AG09319 (cell line): ENCODE measurements at places on chromosomes 3 and 15.

DNA sequence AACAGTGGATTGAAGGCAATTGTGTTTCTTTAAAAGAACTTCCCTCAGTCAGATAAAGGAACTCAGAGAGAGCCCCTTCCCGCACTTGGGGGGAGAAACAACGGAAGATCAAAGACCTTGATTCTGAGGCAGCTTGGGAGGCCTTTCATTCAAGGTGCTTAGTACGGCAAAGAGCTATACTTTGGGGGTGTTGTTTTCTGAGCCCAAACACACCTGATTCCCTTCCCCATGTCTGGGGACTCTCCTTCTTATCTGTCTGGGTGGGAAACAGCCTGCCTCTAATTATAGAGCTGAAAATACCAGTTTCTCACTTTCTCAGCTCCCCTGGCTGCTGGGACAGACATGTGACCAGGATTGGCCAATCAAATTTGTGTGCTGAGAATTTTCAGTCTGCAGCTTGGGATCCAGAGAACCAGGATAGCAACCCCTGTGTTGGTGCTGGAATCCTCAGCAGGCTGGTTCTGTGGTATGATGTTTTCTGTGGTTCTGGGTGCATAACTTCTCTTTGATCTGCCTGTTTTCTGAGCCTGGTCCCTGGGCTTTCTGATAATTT lies 19.4 kb upstream of the IQCF6 start:
- DNase-seq, result no peak

DNA sequence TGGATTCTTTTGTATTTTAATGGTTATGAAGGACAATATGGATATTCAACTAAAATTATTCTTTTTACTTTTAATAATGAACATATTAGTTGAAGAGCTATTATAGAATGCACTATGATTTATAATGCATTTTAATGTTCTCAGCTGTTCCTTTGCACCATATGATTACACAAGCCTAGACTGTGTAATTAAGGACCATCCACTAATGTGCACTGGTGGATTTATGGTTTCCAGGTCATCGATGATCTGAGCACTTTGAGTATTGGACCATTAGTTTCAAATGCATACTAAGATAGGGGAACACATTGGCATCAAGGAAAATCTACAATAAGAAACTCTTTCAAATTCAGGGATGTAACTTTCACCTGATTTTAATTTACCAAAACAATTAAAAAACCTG lies 16.8 kb downstream of the LRRN1 start:
- DNase-seq, result no peak

DNA sequence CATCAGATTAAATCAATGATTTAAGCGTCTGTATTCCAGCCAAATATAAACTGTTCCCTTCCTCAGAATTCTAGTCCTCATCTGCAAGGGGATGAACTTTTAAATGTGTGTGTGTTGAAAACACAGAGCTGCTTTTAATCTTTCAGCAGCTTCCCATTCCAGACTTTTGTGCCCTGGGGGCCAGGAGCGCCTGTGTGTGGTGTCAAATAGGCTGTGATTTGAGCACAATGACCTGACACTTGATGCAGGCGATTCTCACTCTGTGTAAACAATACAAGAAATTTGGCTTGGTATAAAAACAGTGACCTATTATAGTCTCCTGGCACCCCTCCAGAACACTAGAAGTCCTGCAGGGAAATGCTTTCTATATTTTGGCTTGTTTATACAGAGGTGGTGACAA lies 274.6 kb upstream of the ROPN1 start:
- DNase-seq, result peak; percentile 5

- DNase-seq, result no peak
These were observed 64.6 kb downstream of the MYO5A start for GRCh38 chr15:52464040-52464439.

DNA sequence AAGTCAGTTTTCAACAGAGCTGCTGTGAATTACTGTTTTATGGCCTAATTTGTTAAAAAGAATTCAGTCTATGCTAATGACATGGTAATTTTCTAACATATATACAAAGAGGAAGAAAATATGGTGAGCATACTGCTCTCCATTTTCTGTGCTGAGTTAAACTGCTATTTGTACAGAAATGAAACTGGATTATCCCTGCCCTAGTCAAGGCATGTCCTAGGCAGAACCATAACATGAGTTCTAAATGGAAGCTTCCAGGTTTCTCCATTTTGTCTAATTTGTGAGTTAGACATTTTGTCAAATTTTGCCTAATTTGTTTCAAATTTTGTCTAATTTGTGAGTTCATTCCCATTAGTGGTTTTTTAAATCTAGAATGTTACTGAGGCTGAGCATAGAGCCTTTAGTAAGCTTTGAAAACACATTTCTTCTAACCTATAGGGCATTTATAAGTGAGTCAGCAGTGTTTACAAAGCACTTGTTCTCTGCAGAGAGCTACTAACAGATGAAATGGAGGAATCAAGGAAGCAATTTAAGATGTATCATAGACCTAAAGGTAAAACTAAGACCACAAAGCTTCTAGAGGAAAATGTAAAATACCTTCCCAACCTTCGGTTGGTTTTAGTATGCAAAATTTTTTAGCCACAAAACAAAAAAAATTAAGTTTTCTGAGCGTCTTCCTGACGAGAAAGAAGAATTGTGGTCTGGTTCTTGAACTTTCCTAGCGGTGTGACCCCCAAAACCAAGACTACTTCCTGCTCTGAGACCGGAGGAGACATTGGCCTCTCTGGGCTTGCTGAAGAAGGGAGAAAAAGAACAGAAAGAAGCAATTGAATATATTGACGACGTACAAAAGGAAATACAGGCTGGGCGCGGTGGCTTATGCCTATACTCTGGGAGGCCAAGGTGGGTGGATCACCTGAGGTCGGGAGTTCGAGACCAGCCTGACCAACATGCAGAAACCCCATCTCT lies 9.8 kb downstream of the P2RY14 start:
- DNase-seq, result no peak

DNA sequence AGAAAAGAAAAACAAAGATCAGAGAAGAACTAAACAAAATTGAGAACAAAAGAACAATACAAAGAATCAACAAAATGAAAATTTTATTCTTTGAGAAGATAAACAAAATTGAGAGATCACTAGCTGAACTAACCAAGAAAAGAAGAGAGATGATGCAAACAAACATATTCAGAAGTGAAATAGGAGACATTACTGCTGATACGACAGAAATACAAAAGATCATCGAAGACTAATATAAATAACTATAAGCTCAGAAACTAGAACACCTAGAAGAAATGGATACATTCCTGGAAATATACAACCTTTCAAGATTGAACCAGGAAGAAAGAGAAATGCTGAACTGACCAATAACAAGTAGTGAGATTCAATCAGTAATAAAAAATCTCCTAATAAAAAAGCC lies 533.1 kb upstream of the PPP2R3A start:
- no peak for DNase-seq

GRCh38 chr15:96207377-96208006 lies 123.0 kb upstream of the NR2F2 start:
- no peak for DNase-seq

DNA sequence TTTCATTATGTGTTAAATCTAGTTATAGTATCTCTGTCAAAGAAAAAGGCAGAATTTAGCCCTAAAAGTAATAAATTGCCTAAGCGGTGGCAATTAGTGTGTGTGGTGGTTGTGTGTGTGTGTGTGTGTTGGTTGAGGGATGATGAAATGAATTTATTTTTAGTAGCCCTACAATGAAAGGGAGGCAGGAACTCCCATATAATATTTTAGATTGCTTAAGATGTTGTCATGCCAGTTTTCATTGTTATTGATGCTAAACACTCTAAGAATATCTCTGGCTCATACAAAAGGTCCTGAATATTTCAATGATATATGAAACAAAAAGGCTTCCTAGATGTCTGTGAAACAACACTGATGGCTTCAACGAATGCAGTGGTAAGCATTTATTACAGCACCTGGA lies 140.6 kb upstream of the TBC1D5 start:
- no peak for DNase-seq

- DNase-seq, result no peak
These were observed 55.2 kb upstream of the ACAN start for GRCh38 chr15:88748081-88748480.

DNA sequence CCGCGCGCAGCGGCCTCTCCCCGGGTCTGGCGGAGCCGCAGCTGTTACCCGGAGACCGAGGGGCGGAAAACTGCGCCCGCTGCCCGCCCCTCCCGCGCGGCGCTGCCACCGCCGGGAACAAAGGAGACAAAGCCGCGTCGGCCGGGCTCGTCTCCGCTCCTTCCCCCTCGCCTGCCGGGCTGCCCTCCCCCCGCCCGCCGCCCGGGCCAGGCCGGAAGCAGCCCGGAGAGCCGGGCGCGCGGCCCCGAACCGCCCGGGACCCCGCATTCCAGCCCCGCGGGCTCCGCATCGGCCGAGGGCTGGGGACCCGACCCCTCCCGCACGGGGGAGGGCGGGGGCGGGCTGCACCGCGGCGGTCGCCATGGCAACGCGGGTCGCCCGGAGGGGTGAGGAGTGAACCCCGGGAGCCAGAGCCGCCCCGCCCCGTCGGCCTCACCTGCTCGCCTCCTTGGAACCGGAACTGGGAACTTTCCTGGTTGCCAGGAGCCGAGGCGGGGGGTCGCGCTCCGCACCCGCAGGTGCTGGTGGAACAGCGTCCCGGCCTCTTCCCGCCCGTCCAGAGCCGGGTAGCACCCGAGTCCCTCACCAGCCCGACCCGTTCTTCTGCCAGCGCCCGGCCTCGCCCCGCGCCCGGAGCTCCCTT lies 448 bp downstream of the PLXNB1 start:
- DNase-seq, result no peak

DNA sequence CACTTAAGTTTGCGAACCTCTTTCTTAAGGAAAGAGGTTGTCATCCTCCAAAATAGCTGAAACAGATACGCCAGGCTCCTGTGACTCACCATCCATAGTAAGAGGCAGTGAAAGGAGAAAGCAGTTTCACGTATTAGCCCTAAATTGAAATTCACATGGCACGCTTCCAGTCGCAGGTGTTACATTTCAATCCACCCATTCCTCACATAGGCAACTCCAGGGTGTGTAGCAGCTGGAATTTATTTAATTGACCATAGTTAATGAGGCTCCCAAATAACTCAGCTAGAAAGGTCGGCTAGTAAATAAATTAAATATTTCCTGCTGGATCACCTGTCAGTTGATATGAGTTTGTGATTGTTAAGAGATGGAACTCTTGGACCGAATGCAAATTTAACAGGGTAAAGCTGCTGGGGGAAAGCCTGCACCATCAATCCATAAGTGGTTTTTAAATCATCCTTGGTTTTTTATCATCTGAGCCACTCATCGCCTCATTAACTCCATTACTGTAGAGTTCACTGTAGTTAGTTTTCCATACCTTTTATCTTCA lies 19.6 kb downstream of the NSUN3 start:
- no peak for DNase-seq

DNA sequence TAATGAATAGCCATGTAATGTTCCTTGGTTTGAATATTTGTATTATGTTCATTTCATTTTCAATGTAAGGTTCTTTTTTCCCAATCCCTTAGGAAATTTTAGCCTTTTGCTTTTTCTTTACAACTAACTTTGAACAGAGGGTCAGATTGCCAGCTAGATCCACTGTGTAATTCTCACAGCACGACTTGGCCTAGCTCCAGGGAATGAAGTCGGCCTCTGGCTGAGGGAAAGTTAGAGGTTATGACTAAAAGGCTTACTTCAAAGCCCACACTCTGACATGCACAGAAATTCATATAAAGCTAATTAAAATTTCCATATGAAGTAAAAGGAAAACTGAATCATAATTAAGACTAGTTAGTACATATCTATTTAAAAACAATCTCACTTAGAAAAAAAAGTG lies 38.7 kb downstream of the ROBO1 start:
- DNase-seq, result no peak

DNA sequence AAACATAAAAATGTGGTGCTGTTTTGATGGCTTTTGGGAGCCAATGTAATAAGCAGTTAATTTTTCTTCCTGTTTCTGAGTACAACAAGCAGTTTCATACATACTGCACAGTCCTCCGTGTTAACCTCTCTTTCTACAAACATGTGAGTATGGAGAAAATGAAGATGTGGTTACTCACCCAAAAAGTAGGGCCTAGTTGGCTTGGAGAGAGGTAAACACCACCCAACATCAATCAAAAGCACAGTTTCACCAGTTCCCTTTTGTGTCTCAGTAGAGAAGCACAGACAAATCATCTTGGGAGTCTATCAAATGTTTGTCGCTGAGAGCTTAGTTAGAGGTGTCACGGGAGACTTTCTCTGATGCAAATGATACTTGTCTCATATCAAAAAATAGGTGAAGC lies 320.2 kb downstream of the UNC13C start:
- DNase-seq, result no peak

DNA sequence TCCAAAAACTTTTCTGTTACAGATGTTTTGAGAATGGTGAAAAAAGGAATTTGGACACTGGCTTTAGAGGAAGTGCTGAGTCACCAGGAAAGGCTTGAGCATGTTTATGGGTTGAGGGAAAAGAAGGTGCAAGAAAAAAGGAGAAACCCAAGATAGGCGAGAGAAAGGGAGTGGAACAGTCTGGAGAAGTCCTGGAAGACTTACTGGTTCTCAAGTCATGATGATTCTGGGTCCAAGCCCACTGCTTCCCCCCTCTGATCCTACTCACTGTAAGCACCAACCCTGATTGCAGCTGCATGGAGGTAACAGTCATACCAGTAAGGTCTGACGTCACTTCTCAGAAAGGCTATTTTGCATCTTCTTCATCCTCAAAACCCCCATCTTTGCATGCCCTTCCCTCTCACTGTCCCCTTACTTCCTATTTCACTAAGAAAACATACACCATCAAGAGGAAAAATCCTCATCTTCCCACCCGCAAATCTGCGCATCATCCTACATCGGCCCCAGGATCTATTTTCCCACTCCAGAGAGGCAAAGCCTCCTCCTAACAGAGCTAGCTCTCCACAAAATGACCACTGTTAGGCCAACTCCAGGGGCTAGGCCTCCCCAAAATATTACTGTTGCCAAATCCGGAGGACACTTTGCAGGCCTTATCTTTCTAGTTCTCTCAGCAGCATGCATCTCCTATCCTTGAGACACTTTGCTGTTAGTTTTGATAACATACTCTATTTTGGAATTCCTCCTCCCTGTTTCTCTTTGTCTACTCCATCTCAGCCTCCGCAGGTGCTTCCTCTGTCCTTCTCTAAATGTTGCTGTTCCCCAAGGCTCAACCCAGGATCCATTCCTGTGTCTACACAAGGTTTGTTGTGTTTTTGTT lies 3.2 kb upstream of the ATP13A3 start:
- DNase-seq, result no peak

DNA sequence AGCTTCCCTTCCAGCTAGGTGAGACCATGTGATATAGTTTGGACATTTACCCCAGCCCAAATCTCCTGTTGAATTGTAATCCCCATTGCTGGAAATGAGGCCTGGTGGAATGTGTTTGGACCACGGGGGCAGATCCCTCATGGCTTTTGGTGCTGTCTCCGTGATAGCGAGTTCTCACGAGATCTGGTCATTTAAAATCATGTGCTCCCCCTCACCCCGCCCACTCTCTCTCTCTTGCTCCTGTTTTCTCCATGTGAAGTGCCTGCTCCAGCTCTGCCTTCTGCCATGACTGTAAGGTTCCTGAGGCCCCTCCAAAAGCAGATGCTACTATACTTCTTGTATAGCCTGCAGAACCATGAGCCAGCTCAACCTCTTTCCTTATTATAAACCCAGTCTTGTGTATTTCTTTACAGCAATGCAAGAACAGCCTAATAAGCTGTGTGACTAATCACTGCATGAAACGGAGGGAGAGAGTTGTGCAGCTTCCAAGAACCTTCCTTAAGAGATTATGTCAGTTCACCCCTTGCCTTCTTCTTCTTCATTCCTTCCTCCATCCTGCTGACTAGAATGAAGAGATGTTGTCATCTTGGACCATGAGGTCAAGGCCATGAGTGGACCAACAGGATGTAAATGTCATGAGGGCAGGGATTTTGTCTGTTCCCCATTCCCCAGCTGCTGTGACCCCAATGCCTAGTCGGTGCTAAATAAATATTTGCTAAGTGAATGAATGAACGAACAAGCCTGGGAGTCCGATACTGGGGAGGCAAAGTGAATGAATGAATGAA lies 91.0 kb downstream of the CPN2 start:
- DNase-seq, result no peak
